ENCODE measurements at places on chromosomes 3 and 15.

DNA sequence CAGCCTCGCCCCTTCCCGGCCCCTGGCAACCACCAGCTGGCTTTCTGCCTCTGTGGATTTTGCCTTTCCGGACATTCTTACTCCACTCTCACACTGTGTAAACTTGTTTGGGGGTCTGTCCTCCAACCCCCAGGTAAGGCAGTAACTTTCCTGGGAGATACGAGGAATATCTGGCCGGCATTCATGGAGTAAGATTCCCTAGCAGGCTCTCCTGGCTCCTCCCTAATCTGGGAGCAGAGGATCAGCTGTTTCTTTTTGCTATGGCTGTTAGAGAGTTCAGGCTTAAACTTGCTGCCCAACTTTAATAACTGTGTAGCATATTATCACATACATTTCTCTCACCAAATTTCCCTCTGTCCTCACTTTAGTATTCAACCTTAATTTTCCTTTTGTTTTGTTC is 64.3 kb downstream of the IGF2BP2 start:
- DNase-seq: no peak

- DNase-seq: peak; percentile 24
Measured at GRCh38 chr15:82047453-82048400, 1.9 kb upstream of the MEX3B start.

GRCh38 chr15:71392861-71393283 is 277.6 kb downstream of the THSD4 start:
- no peak for DNase-seq

DNA sequence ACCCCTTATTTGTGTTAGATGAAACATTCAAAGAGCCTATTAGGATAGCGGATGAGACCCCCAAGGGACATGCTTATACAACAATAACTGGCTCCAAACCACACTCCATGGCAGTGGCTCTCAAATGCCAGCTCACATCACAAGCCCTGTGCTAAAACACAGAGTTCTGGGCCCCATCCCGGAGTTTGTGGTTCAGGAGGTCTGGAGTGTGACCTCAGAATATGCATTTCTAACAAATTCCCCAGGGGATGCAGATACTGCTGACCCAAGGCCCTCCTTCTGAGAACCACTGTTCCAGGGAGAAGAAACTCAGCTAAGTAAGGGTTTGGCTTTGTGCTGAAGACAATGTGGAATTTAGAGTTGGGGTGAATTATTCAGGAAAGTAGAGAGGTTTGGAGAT is 3.6 kb downstream of the CCRL2 start:
- no peak for DNase-seq

DNA sequence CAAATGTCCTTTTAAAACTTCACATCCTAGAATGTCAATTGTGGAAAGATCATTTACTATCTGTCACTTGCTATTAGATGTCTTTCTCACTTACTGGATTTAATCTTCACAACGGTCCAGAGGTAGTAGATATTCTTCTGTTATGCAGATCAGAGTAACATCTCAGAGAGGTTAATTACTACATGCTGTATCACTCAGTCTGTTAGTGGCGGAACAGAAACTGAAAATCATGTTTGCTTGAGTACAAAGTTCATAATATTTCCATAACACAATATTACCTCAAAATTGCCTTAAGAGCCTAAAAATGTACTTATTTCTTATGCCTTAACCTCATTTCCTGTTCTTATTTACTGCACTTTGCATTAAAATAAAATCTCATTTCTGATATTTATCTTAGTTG is 28.6 kb upstream of the GPR149 start:
- DNase-seq: no peak

GRCh38 chr3:40847551-40847992 is 322.8 kb downstream of the ZNF621 start:
- DNase-seq: peak; percentile 32

DNA sequence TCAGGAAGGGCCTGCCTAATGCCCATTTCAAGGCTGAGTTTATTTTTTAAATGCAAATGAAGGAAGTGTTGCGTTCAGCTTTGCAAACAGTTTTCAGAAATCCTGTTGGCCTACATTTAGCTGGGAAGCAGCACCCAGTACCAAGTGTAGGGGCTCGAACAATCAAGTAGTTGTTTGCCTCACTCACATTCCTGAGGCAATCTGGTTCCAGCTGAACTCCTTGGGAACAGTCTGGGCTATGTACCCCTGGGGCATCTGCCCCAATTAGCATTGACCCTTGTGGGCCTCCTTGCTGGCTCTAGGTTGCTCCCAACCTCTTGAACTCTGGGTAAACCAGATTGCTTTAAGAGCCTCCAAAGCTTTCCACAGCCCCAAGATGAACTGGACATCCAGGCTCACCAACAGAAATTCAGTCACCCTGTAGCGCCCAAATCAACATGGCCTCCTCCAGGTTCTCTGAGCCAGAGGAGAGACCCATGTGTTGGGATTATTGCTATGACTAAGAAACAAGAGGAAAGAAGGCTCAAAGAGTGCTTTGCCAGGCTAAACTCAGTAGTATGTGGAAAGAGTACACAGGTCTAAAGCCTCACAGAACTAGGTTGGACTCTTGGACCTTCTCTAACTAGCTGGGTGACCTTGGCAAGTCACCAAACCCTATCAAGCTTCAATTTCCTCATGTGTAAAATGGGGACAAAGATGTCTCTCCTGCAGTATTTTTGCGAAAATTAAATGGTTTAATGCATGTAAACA is 532.7 kb downstream of the SOX2 start:
- no peak for DNase-seq

DNA sequence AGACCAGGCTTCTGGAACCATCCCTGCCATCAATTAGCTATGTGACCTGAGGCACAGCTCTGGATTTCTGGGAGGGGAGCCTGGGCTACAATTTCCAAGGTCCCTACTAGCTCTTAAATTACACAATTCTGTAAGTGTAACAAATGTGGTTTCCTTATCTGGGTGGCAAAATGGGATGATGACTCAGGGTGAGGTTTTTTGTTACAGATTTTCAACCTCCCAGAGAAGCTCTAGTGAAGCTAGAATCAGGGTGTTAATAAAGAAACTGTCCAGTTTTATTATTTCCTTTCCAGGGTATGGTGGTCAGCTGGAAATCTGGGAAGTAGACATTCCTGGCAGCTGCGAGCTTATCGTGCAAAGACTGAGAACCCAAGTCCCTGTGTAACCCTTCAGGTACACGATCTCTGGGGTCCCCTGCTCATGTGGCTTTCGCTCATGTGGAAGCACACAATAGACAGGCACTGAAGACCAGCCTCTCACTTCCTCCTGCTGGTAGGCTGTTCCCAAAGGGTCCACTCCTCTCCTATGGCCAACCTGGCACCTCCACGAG is 7.3 kb downstream of the RAB27A start:
- DNase-seq: peak; percentile 71

DNA sequence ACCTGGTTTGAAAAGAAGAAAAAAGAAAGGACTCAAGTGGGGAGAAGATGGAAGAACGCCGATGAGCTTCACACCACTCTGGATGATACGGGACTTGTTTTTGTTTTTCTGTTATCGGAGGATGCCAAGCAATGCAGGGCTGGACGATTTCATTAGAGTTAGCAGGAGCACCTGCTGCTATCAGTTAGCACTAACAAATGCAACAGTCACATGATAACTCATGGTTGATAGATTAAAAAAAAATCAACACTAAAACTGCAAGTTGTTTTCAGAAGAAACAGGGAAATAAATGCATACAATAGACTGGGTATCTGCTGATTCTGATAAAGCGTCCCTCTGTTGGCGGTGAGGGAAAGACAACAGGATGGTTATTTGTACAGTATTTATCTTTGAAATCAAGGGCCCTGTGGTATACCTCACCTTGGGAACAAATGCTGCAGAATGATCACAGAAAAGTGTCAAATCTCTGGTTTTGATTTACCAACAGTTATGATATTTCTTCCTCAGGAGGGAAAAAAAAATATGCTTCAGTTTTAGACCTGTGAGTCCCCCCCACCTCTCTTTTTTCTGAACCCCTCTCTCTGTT is 575.1 kb downstream of the FOXP1 start:
- no peak for DNase-seq

- DNase-seq: no peak
Measured at GRCh38 chr3:188946351-188947240, 225.2 kb upstream of the TPRG1 start.

GRCh38 chr3:188202358-188203138 is 48.6 kb downstream of the LPP start:
- DNase-seq: no peak

DNA sequence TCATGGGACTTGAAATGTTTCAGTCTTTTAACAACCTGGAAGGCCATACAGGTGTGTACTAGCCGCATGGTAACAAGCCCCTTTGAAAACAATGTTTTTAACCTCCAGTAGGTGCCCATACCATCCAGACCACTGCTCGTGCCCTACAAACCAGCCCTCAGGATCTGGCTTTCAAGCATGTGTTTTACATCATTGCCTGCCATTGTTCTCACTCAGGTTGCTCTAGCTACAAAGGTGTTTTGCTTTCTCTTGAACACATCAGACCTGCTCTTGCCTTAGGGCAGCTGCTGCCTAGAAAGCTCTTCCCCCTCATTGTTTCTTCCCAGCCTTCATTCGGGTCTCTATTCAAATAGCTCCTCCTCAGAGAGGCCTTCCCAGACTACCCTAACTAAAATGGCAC is 32.3 kb upstream of the MAP3K13 start:
- no peak for DNase-seq

DNA sequence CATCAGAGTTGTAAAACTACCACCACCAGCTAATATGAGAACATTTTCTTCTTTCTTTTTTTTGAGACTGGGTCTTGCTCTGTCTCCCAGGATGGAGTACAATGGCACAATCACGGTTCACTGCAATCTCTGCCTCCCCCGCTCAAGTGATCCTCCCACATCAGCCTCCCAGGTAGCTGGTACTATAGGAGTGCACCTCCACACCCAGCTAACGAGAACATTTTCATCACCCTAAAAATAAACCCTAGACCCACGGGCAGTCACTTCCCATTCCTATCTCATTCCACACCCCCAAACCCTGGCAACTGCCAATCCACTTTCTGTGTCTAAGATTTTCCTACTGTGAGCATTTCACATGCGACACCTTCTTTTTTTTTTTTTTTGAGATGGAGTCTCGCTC is 130.9 kb downstream of the ATP10A start:
- DNase-seq: no peak

DNA sequence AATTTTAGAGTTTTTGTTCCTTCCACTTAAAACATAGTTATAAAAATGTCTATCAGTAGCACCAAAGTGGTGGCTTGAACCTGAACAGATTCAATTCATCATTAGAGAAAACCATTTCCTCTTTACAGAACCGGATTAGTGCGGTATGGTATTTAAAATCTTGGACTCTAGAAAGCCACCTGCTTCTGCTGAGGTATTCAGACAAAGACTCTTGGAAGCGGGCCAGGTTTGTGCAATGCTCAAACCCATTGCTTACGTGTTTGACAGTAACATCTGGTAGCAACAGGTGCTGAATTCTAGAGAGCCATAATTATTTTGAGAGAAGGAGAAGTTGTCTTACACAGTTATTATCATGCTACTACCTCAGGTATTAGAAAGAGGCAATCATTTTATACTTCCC is 290.5 kb downstream of the NAALADL2 start:
- peak; percentile 5 for DNase-seq

DNA sequence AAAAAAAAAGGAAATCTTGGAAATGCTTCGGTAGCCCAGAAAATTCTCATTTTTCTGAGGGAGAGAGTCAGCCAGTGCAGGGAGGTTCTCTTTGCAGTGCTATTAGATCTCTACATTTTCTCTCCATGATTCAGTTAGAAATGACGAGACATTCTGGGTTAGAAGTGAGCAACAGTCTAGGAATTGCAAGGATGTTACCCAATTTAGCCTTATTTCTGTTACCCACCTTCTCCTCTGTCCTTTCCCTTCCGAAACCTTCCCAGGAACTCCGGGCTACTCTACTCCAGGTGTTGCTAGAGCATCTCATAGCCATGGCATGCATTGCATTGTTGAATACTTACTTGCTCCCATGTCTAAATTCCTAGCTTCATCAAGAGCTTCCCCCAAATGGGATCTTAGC is 106.8 kb downstream of the EDEM1 start:
- DNase-seq: peak; percentile 92

DNA sequence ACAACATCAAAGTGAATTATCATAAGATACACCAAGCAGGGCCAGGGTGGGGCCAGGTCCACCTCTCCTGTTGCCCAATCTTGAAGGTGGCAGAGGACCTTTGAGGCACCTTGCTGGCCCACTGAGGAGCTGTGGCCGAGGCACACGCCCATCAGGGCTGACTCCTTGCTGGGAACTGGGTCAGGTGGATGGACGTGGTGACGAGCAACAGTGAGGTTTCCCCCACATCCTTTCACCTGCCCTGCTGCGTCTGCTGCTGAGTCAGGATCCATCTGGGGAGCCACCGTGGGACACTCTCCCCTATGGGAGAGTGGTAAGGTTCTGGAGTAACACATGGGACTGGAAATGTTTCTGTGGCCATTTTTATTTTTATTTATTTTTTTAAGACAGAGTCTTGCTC is 17.3 kb upstream of the FURIN start:
- DNase-seq: no peak

GRCh38 chr3:134754768-134755559 is 40.1 kb upstream of the EPHB1 start:
- peak; percentile 44 for DNase-seq

DNA sequence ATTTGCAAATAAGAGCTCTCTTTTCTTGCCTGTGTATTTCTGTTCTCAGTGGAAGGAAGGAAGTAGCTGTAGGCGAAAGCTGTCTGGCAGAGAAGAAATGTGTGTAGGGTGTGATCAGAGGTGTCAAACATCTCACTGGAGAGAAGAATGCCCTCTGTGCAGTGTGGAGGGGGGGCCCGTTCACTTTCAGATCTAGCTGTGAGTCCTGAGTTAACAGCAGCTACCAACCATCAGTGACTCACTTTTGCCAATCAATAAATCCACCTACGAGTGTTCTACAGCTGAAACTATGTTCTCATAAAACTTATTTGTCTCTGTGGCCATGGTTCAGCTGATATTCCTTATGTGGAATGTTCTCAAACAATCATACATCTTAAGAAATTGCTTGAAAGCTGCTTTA is 103.7 kb downstream of the FRMD4B start:
- DNase-seq: no peak

- no peak for DNase-seq
Measured at GRCh38 chr15:85710340-85710842, 84.3 kb downstream of the KLHL25 start.

GRCh38 chr3:152039887-152040286 is 166.4 kb downstream of the SUCNR1 start:
- no peak for DNase-seq

GRCh38 chr3:177410730-177411129 is 213.4 kb upstream of the TBL1XR1 start:
- no peak for DNase-seq
